ENCODE measurements at places on chromosomes 5 and 9. TPM values are rescaled to one million over a fixed set of nuclear protein-coding genes. Genes with fewer than 3 reads are reported as not detected.
A peak's percentile ranks its signal among the peaks of the same experiment; 100 is the strongest.

- no peak for DNase-seq
Observed at GRCh38 chr5:59245198-59245597, 648.3 kb downstream of the PDE4D start.

DNA sequence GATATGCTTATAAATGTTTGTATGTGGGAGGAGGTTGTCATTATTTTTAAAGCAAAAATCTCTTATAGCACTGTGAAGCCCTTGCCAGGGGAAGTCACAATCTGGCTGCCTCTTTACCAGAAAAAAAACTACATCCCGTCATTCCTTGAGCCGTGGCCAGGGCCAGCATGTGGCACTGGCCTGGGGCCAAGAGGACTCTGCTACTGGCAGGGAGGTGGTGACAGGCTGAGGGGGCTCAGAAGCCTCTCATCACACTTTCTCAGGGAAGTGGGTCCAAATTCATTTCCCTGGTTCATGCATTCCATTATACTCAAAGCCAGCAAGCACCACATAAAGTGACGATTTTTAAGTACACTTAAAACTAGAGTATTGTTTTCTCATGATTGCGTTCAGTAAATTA, 457.3 kb downstream of the ZNF608 start:
- no peak for DNase-seq

- DNase-seq: no peak
Observed at GRCh38 chr9:114205171-114206015, 50.1 kb downstream of the COL27A1 start.

DNA sequence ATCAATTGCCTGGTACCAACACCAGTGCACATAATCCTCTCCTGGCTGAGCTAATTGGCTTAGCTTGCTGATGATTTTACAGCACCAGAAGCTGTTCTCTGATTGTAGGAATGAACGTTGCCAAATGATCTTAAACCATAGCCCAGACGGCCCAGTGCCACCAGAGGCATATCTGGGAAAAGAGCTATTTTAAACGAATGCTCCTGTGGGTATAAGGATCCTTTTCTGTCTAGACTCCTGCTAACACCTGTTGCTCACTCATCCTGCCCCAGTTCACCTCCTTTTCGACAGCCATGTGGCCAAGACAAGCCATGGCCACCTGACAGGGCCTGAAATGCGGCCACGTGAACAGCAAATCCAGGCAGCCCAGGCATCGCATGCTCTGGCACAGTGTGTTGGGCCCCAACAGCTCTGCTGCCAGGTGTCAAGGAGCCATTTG, 289.9 kb upstream of the SLC30A5 start:
- no peak for DNase-seq

SGCD gene
- total RNA-seq: 0.31 TPM

DNA sequence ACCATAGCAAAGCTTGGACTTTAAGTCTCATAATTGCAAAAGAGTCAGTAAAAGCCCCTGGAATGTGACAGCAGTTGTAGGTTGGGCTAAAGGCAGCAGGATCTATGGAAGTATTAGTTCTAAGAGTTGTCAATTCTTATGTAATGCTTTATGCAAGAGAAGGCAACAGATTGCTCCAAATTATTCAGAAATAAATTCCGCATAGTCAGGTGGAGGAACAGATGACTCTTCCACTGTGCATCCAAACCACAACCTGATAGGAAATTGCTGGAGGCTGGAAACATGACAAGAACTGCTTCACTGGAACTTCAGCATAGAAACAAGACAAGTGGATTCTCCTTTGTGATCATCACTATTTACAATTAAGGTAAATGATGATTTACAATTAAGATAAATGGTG, 101.0 kb downstream of the STARD4 start:
- no peak for DNase-seq

DNA sequence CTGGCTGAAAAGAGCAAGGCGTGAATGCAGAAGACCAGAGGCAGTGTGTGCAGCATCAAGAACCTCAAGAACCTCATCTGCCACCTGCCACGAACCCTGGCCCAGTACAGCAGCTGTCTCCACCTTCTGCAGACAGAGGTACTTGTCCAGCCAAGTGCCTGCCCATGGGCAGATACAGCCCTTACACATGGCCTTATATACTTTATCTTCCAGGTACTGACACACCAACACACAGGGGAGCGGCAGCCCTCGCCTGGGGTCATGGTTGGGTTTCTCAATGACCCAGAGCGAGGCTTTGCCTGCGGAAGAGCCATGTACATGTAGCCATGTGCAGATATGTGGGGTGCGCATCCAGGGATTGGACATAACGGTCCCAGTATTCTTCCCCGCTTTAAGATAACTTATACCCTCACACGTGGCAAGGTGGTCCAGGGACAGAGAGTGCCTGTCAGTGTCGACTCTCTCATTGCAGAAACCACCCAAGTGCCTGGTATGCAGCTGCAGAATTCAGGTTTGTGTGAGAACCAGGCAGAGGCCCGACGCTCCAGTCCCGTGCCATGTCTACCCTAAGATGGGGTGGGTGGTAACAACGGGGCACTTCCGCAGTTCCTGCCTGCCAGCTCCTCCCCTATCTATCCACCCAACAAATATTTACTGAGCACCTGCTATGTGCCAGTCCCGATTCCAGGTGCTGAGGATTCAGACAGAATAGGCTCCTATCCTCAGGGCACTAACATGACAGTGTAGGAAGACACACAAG, 206.9 kb downstream of the FSTL4 start:
- DNase-seq: no peak

- DNase-seq: no peak
Observed at GRCh38 chr9:89731262-89732182, 126.7 kb downstream of the GADD45G start.

SCGB3A2 gene
- total RNA-seq: not detected

- DNase-seq: no peak
Observed at GRCh38 chr5:132870801-132871200, 2.7 kb upstream of the LEAP2 start.

GRCh38 chr5:133474851-133475590, 137.3 kb downstream of the FSTL4 start:
- DNase-seq: no peak

GRCh38 chr5:57447658-57448057, 35.0 kb downstream of the ACTBL2 start:
- no peak for DNase-seq

DNA sequence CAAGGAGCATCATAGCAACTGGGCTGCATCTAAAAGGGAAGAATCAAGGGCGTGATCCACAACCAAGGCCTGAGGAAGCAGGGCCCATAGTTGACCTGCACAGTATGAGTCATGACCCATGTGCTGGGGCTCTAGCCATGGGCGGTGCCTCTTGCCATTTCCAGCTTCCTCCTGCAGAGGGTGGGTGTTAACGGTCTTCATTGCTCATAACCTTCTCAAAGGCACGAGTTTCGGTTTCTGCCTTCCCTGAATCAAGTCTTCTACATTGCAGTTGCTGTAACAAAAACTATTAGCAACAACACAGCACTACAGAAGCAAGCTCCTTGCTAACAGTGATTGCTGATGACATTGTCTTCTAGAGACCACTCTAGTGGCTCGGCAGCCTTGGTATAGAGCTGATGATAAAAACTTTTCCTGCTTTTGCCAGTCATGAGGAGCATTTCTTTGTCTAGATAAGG, 66.9 kb downstream of the CTSL start:
- peak; percentile 67 for DNase-seq

- DNase-seq: no peak
Observed at GRCh38 chr5:55908804-55909203, 57.6 kb downstream of the IL31RA start.

MED27 gene
- total RNA-seq: 4.6 TPM

- no peak for DNase-seq
Observed at GRCh38 chr9:135030566-135031226, 56.8 kb upstream of the OLFM1 start.

TEK gene
- 6.9 TPM for total RNA-seq

DNA sequence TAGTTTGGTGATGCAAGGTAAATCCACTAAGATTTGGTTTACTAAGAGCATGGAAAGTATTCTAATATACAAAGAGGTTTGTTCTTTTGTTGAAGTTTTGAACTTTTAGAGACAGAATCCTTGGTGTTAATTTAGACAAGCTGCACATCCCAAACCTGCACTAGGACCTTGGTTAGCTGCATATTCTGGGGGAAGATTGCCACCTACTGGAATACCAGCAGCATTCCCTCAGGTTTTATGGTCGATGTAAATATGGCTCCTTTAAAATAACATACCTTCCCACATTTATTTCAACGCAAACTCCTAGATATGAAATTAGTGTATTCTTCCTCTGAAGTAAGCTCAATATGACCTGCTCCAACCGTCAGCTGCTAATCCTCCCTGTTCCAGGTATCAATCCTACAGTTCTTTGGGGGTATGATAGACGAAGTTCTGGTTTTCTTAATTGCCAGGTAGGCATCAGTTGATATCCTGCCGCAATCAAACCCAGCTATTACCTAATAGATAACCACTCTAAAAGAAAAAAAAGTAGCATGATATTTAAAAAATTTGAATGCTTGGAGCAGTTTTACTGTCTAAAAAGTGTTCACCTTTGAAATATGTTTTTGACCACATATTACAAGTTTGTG, 624.1 kb downstream of the ISL1 start:
- DNase-seq: no peak

- DNase-seq: no peak
Observed at GRCh38 chr5:88230546-88231066, 38.0 kb downstream of the TMEM161B start.

DNA sequence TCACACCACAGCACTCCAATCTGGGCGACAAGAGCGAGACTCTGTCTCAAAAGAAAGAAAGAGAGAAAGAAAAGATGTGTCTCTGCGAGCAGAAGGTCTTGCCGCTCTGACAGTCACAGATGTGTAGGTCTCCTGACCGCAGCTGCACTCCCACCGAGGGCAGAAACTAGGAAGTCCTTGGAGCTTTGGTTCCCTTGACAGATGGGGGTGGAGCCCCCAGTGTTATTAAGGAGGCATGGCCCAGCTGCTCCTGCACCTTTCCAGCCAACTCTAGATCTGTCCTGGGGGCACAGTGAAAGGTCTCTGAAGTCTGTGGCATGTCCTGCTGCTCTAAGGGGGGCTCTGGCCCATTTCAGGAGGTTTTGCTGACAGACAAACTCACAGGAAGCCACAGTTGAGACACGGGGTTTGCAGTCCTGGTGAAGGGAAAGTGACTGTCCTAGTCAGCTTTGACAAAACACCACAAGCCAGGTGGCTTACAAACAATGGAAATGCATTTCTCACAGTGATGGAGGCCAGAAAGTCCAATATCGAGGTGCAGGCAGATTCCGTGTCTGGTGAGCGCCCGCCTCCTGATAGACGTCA, 9.0 kb upstream of the DIPK1B start:
- no peak for DNase-seq

Measured in right lobe of liver (tissue), 6 donors.